ENCODE measurements at places on chromosomes 1 and 21. TPM values are rescaled to one million over a fixed set of nuclear protein-coding genes. Genes with fewer than 3 reads are reported as not detected.
A peak's percentile ranks its signal among the peaks of the same experiment; 100 is the strongest.

The ARHGEF16 gene
- total RNA-seq, result 48.1 TPM

The ZBTB8B gene
- 1.9 TPM for total RNA-seq

The NHLH2 gene
- total RNA-seq, result 1.2 TPM

The AMY2B gene
- 0.90 TPM for total RNA-seq

GRCh38 chr1:5975133-5975880 lies 16.9 kb downstream of the NPHP4 start:
- peak; percentile 59 for DNase-seq

GRCh38 chr1:25456502-25456901 lies 25.8 kb downstream of the MACO1 start:
- no peak for DNase-seq

- no peak for DNase-seq
Observed at GRCh38 chr1:104648269-104648691, 898.6 kb downstream of the AMY1C start.

GRCh38 chr1:165476776-165477175 lies 31.9 kb upstream of the RXRG start:
- no peak for DNase-seq

GRCh38 chr1:210635108-210635507 lies 306.4 kb downstream of the HHAT start:
- no peak for DNase-seq

- DNase-seq, result no peak
Observed at GRCh38 chr21:46246345-46246744, 17.8 kb upstream of the LSS start.

GRCh38 chr21:18269856-18270255 lies 25.2 kb downstream of the CHODL start:
- DNase-seq, result no peak
